Kidney (tissue), 22 donors: ENCODE measurements at places on chromosomes 7 and 10. TPM values are rescaled to one million over a fixed set of nuclear protein-coding genes. Genes with fewer than 3 reads are reported as not detected.

AKR1B1 gene
- 183 TPM for polyA plus RNA-seq

HOXA9 gene
- 36.7 TPM for polyA plus RNA-seq

C10orf105 gene
- polyA plus RNA-seq: not detected

MYL10 gene
- not detected for polyA plus RNA-seq

ENTPD1 gene
- polyA plus RNA-seq: 5.2 TPM

MINDY3 gene
- polyA plus RNA-seq: 22.2 TPM

C7orf57 gene
- not detected for polyA plus RNA-seq

SCD gene
- 10.7 TPM for polyA plus RNA-seq

SFMBT2 gene
- polyA plus RNA-seq: 1.2 TPM

SPDYE16 gene
- not detected for polyA plus RNA-seq

FGL2 gene
- polyA plus RNA-seq: 27.5 TPM

GATAD1 gene
- polyA plus RNA-seq: 17.5 TPM

DNA sequence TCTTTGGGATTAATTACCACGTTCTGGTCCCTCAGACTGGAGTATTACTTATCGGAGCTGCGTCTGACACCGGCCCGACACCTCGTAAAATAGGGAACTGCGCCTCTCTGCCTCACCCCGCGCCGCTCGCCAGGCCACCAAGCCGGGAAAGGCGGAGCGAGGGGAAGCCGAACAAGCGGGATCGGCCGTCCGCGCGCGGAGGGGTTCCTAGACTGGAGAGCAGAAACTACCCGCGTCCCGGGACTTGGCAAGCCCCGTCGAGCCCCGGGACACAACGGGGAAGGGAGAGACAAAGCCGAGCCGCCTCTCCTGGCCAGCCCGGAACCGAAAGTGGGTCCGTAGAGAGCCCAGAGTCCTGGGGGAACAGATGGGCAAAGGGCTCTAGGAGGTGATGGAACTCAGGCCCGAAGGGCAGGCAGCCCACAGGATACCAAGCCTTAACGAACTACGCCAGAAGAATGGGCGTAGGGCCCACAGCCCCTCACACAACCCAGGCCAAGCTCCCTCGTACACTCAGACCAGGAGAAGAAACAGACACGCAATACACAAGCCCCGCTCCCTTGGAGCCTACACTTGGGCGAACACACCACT lies 6.5 kb downstream of the LBX1 start:
- DNase-seq: no peak

DNA sequence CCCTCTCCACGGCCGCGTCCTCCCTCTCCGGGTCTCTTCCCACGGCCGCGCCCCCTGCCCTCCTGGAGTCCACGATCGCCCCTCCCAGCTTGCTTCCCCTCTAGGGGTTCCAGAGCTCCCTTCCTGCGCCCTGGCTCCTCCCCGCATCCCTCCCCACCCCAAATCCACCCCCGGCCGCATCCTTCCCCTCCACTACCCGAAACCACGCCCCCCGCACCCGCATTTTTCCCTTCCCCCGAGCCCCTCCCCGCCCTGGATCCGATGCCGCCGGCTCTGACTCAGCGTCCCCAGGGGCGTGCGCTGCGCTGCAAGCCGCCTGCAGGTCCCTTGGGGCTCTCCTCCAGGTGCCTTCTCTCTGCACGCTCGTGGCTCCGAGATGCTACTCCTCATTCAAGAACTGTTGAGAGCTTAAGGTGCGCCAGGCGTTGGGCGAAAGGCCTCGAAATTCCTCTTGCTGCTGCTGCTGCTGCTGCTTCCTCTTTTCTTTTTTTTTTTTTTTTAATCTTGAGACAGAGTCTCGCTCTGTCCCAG lies 372 bp upstream of the TMEM130 start:
- DNase-seq: peak; percentile 41

GRCh38 chr7:80309971-80310549 lies 175.4 kb downstream of the GNAI1 start:
- DNase-seq: no peak

DNA sequence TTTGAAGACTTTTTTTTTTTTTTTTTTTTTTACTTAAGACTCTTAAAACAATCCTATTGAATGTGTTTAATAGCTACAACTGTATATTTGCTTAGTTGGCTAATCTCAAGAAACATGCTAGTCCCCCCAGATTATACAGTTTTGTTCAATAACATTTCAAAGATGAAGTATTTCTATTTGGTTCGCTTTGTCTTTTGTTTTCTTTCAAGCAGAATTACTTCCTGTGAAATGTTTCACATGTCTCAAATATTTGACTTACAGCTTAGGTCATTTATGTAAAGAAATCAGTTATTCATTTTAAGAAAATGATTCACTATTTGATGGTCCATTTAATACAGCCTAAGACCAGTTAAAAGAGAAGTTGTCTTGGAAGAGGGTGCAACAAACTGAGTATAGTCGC lies 12.8 kb upstream of the LAMB1 start:
- no peak for DNase-seq

- no peak for DNase-seq
Observed at GRCh38 chr7:105594034-105594433, 12.7 kb upstream of the EFCAB10 start.

- no peak for DNase-seq
Observed at GRCh38 chr10:74276416-74276815, 125.4 kb downstream of the ADK start.

- no peak for DNase-seq
Observed at GRCh38 chr7:26190417-26190869, 10.1 kb downstream of the HNRNPA2B1 start.

DNA sequence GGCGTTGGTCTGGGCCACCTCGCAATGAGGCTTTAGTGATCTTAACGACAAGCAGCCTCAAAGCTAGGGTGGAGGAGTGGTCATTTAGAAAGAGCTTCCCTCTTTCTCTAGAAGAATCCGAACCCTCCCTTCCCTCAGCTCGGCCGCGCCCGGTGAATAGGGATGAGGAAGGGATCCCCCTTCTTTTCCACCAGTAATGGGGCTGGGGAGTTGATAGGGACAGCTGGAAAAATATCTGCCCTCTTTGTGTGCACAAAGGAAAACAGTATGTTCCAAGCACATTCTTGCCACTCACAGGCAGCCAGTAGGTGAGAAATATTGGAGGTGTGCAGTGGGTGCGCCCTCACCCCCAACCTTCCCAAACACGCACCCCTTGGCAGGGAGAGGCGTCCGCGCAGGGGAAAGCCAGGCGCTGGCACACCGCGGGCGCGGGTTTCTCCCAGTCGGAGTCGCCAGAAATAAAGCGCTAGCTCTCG lies 6.5 kb downstream of the DLX5 start:
- DNase-seq: peak; percentile 30

DNA sequence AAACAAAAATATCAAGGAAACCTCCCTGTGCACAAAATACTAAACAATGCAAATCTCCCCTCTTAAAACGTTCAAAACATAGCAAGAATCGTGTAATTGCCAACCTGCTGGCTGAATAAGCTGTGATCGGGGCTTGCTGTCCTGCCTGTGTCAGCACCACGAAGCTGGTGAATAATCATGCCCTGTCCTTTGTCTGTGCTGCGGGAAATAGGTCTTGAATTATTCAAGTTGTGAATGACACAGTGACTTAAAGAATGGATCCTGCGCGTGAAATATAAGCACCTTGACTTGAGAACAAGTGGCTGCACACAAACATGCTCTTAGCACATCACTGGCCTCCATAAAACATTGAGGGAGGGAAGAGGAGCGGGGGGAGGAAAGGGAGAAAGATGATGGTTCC lies 130.2 kb downstream of the OAT start:
- no peak for DNase-seq

DNA sequence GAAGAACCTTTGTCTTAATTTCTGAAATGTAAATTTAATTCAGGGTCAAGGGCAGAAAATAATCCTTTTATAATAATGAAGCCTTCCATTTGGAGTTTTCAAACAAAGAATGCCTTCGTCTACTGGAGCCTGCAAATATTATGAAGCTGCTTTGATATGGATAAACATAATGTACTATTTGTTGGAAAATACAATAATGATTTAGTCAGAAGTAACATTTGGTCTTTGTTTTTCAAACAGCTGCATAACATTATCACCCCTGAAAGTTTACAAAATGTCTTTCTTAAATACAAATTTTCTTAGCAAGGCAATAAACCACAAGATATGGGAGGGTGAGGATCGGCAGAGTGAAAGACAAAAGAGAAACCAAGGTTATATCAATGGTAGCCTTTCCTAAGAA lies 41.5 kb downstream of the TMEM26 start:
- no peak for DNase-seq

DNA sequence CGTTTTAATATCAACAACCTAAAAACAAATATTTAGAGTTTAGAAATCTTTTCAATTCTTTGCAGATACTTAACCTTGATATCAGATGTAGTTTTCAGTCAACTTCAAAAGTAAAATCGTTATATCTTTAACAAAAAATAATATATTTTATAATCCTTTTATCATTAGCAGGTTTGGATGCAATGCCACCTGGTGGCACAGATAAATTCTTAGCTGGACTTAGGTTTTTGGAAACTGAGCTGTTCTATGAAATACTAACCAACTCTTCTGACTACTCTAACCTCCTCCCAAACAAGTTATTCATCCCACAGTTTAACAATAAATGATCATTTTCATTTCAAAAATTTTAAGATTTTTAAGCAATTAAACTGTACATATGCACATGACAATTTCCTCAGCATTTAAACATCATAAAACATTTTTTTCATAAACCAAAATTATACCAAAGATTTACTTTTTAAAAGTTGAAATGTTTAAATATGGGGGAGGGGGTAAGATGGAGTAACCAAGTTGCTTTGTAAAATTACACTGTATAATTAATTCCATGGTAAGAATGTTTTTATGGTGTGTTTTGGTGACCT lies 56.9 kb downstream of the HIBADH start:
- no peak for DNase-seq

DNA sequence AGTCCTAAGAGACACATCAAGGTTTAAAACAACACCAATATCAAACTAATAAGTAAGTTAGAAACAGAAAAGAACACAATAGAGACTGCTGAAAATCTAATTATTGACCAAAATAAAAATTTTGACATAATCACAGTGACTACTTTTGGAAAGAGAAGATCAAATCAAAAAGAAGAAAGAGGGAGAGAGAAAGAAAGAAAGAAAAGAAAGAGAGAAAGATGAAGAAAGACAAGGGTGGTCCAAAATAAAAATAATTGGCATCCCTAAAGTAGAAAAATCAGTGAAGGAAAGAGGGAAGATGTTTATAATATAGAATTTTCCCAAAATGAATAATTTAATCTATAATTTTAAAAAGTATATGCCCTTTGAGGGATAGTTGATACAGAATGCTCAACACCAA lies 118.8 kb upstream of the VIPR2 start:
- no peak for DNase-seq

GRCh38 chr7:69889338-69889975 lies 291.2 kb downstream of the AUTS2 start:
- no peak for DNase-seq

DNA sequence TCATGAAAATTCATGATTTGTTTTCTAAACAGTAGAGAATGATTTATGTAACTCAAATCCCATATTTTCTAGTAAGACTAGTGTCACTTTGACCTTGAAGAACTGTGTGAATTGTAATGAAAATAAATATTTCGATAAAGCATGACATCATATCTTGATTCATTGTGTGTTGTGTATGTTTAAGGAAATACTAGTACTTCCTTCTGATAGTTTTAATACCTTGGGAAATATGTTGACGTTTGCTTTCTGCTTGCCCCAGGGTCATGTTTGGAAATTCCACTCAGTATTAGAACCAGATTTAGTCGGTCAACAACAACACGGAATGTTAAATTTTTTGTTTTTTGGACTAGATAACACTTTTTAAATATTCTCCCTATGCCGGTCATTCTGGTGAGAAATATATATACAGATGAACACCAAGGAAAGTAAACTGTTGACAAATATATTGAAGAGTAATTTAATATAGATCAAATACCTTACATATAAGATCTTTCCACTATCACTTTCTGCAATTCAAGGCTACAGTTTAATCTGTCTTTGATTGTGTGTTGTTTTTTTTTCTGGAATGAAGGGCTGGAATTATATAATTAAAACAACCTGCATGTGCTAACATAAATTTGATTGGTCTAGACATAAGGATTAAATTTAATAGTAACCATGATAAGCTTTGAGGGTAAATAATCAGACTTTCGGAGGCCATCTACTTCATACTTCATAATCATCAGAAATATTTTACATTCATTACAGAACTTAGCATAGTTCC lies 126.2 kb downstream of the MDFIC start:
- no peak for DNase-seq

DNA sequence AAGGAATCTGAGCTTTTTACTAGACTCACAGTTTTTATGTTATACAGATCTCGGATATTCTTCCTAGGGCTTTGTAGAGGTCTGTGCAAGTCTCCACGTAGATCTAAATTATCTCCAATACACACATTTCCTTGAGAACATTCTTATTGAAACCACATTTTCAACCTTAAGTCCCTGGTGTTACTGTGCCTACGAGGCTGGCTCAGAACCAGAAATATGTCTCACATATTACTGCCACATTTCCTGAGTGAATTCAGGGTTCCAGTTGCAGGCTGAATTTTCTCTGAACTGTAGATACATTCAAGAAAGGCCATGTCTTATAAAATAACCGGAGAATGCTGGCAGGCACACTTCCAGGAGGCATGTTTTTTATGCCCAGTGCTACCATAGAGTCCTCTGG lies 46.5 kb downstream of the INHBA start:
- no peak for DNase-seq

DNA sequence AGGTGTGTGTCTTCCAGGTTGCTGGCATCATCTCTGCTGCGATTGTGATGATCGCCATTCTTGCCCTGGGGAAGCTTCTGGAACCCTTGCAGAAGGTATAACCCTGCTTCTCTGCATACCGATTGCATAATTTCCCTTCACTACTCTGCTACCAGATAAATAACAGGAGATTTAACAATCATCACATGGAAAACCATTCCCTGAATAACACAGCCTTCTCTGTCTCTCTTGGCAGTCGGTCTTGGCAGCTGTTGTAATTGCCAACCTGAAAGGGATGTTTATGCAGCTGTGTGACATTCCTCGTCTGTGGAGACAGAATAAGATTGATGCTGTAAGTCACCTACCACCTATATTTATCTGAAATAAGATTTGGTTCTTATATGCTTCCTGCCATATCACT lies 33.8 kb downstream of the SLC26A4 start:
- DNase-seq: no peak

- no peak for DNase-seq
Observed at GRCh38 chr10:26090762-26091161, 125.8 kb upstream of the GAD2 start.

DNA sequence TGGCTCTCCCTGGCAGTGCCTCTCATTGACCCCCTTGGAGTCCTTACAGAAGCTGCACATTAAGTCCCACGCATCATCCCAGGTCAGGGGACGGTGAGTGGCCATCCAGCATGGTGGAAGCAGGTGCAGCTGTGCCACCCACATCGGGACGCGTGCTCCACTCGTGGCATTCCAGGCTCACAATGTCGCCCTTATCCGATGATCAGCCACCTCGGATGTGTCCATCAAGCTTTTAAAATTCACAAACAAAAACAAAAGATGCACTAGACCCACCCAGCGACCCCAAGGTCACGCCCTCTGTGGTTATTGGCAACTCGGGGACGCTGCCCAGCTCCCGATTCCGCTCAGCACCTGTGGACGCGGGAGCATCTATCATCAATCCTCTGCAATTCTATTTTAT lies 530.9 kb downstream of the PTPRN2 start:
- DNase-seq: no peak
